ENCODE measurements at places on chromosomes 12 and 14.

- DNase-seq: no peak
Measured at GRCh38 chr12:62701492-62701891, 233.5 kb downstream of the PPM1H start.

DNA sequence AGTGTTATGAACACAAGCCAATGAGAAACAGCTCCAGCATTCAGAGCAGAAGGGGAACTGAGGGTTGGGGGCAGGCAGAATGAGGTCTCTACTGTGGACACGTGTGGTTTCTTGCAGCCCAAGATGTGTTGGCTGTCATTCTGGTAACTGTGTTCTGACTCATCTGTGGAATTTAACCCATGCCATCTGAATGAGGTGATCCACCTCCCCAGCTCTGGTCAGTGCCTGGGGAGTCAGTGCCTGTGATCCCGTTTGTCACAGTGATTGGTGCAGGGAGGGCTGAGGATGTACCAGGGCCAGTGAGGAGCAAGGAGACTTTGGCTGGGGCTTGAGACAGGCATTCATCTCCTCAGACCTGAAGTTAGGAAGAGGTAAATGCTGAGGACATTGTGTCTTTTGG is 216.8 kb downstream of the MSRB3 start:
- DNase-seq: no peak

DNA sequence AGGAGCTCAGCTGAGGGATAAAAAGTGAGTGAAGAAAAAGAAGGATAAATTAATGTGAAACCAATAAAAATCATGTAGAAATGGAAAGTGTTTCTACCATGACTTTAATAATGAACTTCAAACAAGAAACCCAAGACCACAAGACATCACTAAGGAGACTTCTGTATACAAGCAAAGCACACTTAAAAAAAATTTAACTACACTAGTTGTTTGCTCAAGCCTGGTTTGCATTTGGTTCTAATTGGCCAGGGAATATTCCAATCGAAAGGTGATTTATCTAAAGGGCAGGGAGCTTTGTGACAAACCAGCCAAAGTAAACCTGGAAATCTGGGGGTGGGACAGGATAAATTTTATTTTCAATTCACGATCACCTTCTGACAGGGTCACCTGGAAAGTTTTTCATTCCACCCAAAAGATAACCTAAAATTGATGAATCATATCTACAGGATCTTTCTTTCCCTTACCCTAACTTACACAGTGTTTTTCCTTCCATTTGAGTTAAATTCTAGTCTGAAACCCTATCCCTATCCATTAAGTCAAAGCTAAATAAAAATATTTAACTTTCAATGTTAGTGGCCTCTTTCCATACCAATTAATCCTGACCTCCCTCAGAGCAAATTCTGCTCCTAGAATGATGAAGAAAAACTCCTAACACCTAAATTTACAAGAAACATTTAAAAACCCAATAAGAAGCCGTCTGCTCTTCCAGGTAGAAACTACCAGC is 2.6 kb downstream of the EGLN3 start:
- DNase-seq: no peak

DNA sequence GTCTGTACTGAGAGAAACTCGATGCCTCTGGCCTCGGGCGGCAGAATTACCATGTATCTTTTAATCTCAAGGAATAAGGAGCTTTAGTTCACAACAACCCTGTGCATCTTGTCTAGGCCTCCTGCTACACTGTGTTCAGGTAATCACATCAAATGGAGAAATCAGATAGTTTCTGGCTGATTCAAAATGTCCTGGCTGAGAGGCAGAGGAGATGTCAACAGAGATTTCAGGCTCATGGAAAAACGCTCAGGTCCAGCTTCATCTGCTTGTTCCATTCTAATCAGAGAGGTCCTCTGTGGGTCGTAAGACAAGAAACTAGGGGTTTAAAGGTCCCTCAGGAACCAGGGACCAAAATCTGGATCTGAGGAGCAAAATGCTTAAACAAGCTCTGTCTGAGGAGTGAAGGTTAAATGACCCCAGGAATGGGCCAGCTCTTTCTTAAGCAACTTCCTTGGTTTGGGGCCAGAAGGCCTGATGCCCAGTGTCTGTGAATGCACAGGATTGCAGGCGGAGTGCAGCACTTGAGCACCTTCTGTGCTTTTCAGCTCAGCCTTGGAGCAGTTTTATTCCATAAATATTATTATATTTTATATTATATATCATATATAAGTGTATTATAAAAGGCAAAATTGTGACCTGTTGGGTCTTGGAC is 170.2 kb upstream of the PRICKLE1 start:
- no peak for DNase-seq

DNA sequence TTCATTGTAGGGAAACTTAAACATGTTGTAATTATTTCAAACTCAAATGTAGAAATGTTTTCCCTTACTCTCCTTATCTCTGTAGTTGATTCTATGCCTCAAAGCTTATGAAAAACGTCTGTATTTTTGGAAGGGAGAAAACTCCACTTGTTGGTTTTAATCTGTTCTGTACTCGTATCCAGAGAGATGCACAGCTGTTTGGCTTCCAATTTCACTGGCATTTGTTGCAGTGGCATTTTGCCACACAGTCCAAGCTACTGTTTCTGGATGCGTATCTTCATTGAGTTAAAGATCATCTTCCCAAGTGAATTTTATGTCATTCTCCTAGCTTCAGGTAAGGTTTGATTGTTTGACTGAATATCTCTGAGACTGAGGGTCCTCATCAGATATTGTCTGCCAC is 481.4 kb downstream of the TRHDE start:
- DNase-seq: no peak

DNA sequence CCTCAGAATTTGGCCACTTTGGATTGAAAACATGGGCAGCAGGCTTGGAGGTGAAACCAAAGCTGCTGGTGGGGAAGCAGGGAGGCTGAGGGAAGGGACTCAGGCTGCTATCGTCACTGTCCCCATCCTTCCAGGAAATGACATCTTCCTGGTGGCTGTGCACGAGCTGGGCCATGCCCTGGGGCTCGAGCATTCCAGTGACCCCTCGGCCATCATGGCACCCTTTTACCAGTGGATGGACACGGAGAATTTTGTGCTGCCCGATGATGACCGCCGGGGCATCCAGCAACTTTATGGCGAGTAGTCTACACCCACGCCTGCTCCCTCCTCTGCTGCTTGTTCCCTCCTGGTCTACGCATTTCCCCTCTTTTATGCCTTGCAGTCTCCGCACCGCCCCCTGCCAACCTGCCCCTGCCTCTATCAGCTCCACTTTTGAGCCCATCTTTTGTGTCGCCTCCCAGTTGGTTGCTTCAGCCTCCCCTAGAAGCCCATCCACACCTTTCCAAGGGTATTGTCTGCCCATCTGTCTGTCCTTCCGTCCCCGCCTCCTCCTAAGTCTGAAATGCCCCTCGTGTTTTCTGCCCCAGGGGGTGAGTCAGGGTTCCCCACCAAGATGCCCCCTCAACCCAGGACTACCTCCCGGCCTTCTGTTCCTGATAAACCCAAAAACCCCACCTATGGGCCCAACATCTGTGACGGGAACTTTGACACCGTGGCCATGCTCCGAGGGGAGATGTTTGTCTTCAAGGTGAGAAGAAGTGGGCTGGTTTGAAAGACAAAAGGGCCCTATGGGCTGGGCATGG is 6.9 kb downstream of the MMP14 start:
- no peak for DNase-seq

DNA sequence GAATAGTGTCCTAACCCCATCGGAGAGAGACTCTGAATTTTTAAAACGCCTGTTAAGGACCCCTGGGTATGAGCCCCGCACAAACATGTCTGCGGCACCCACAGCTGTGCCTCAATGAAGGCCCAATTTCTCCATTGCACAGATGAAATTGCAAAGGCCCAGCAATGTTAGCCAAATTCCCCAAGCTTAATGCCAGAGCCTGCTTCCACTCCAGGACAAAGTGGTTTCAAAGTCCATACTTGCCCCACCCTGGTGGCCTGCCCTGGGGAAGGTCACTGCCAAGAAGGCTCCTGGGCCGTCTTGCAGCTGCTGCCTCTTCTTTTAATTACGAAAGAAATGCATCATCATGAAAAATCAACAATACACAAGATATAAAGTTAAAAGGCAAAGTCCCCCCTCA is 1179.7 kb downstream of the VRK1 start:
- no peak for DNase-seq

DNA sequence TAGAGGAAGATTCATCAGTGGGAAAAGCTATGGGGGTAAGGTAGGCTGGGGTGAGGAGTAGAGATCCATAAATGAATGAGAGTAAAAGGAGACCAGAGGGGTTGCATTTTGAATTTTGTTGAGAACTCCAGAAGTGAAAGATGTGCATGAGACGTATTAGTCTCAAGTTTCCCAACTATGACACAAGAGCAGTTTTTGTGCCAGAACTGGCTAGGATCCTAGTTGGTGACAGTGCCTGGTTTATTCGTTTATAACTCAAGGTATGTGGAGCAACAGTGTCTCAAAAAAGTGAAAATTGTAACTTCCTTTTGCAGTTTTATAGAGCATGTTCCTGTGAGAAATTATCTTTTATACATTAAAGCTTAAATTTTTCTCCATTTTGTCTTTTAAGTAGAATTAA is 377.0 kb downstream of the NPAS3 start:
- no peak for DNase-seq

DNA sequence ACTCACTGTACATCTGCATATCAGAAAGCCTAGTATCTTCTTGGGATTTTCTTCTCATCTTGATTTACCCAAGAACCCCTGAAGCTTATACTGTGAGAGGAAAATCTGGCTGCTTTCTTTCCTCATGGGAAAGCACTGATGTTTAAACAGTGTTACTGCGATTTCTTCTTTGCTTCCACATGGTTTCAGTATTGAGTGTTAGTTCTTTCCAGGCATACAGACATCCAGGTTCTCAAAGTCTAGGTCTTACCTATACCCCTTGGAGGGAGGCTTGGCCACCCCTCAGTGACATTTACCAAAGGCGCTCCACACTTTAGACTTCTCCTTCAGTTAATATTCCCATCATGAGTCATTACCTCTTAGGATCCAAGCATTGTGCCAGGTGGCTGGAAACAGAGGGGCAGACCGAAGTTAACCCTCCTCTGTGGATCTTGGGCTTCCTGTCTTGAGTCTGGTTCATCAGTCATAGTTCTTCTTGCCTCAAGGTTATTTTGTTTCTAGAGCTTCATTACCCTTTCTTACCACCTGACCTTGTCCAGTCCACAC is 79.1 kb downstream of the TMEM117 start:
- DNase-seq: no peak

DNA sequence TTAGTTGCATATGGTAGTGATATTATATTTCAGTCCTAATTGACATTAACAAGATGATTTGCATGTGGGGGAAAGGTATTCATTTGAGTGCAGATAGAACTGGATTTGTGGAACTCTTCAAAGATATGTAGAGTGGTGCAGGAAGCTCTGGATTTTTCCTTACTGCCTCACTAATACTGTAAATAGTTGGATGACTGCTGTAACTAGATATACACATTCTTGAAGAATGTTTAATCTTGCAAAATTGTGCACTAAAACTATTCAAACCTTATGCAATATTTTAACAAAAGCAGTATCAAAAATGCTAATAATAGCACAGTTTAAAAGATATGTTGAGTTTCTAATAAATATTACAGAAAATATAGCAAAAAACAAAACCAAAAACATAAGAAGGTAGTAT is 43.1 kb upstream of the ATF7IP start:
- no peak for DNase-seq

GRCh38 chr14:55610713-55611370 is 30.8 kb downstream of the KTN1 start:
- DNase-seq: no peak

Measured in NCI-H1048 (cell line).